Hippocampal formation (tissue), 2 donors: ENCODE measurements at places on chromosomes 6 and 20.

GRCh38 chr6:43840490-43841218 lies 70.6 kb downstream of the VEGFA start:
- no peak for DNase-seq

DNA sequence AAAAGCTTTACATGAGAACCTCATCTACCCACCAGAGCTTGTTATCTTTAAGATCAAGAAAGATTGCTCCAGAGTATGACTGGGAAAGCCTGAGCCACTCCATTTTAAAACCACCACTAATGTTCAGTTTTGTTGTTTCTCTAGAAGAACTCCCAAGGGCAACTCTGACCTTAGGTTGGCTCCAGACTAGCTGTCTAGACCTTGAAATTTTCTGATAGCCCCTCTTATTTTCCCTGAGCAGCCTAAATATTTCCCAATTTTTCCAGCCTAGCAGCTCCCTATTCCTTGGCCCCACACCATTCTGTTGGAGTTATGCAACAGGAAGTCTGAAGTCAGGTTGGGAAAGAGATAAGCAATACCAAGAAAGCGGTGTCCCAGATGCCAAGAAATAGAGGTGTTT lies 84.6 kb upstream of the TCF21 start:
- DNase-seq = no peak

- no peak for DNase-seq
These were observed 2.2 kb downstream of the FBXL4 start for GRCh38 chr6:98945311-98946115.

- DNase-seq = no peak
These were observed 30.6 kb downstream of the FAM229B start for GRCh38 chr6:112118034-112118433.

DNA sequence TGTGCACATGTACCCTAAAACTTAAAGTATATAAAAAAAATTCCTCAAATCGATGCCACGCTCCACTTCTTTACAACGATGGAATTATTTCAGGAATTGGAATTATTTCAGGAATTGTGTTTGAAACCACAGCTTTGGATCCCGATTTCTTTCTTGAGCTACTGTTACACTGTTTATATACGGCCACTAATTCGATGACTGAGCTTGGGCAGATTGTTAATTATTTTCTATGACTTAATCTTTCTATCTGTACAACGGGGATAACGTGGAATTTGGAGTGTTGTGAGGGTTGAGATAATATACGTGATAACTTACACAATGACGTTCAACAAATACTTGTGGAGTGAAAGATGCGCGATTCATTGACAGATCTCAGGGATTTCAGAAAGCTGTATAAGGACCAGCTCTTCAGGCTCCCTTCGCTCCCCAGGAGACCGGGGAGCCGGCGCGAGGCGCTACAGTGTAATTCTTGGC lies 171.3 kb downstream of the SLC16A10 start:
- no peak for DNase-seq

GRCh38 chr20:50274570-50275430 lies 84.2 kb downstream of the CEBPB start:
- DNase-seq = peak; percentile 16

DNA sequence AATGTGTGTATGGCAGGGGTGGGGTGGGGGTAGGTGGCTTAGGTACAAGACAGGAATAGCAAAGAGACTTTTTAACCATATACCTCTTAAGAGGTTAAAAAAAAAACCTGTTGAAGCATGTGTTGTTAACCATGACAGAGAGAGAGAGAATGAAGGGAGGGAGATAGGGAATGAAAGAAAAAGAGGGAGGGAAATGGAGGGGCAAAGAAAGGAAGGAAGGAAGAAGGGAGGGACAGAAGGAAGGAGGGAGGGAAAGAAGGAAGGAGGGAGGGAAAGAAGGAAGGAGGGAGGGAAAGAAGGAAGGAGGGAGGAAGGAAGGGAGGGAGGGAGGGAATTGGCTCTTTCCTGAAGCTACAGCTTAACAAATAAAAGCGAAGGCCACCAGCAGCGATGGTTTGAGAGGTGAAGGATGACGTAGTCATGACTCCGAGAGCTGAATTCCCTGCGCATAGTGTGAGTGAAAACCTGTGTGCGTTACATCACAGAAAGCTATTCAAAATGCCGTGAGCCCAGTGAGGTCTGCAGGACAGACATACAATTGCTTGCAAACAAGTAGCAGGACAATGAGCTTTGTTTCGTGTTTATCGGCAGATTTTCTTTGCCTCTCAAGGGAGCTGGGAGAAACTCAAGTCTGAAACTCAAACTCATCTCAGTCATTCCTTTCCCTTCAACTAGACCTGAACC lies 88.6 kb upstream of the NEDD9 start:
- DNase-seq = no peak

DNA sequence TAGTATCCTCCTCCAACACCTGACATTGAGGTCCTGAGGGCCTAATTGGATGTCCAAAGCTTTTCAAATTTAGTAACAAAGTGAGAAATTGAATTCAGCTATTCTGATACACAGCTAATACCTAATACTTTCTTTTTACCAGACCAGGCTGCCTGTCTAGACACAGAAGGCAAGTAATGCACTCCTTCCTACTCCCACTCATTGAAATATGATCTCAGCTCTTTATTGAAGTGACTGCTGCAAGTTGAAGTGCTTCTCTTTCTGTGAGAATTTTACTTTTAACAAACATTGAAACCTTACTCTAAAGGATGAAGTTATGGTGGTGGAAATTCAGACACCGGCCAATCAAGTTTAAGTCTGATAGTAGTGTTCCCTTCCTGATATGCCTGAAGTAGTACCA lies 90.8 kb upstream of the OGFRL1 start:
- DNase-seq = no peak

DNA sequence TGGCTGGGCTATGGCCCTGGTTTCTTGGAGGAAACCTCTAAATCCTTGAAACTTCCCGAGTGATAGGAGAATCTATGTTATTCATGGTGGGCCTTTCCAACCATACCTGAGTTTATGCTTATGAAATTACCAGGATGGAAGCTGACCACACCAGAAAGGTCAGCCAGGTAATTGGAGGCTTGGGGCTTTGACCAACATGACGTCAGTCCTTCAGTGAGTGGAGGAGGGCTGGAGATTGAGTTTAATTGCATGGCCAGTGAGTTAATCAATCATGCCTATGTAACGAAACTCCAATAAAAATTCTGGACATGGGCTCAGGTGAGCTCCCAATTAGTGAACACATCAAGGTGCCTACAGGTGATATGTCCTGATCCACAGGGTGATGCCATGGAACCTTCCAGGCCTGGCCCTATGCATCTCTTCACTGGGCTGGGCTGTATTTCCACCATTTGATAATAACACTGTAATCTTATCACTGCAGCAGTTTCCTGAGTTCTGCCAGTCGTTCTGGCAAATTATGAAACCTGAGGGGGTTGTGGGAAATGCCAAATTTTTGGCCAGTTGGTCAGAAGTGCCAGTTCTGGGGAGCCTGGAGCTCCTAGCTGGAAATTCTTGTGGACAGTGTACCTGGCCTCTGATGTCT lies 106.5 kb downstream of the CDH26 start:
- DNase-seq = no peak

DNA sequence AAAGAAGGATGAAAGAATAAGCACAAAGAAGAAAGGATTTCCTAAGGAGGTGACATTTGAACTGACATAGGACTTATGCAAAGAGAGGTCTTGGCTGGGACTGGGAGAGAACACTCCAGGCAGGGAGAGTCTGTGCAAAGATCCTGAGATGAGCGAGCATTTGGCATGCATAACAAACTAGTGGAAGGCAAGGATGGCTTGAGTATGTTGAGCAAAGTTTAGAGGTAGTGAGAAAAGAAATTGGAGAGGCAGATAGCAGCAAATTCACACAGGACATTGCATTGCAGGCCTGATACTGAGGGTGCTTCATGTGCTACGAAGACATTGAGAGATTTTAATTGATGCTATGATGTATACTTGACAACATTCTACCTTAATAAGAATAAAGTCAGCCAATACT lies 237.8 kb downstream of the ZNF217 start:
- DNase-seq = no peak

DNA sequence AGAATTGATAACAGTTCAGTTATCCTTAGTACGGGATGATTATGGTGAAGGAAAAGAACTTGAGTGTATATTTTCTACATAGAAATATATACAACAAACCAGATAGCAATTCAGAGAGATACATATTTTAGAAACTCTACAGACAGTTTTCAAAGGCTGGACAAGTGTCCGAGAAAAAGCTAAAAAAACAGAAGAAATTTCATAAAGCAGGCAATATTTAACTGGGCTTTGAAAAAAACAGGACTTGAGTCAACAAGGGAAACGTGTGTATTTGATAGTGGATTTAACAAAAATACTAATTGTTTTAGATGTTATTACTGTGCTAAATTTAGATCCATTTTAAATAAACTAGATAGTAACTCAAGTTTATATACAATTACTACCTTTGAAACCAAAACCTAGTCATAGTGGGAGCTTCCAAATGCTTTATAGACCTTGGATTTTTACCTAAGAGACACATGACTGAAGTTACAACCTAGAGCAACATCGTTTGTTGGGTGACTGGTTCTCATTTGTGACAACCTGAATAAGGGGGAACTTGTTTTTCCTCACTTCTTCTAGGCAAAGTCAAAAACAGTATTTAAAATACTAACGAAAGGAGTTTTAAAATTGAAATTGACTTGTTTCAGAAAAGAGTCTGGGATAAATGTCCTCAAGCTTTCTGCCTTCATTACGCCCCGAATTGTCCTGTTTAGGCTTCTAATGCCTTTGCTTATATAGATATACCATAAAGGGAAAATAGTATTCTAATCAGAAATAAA lies 116.7 kb upstream of the PRSS16 start:
- no peak for DNase-seq

DNA sequence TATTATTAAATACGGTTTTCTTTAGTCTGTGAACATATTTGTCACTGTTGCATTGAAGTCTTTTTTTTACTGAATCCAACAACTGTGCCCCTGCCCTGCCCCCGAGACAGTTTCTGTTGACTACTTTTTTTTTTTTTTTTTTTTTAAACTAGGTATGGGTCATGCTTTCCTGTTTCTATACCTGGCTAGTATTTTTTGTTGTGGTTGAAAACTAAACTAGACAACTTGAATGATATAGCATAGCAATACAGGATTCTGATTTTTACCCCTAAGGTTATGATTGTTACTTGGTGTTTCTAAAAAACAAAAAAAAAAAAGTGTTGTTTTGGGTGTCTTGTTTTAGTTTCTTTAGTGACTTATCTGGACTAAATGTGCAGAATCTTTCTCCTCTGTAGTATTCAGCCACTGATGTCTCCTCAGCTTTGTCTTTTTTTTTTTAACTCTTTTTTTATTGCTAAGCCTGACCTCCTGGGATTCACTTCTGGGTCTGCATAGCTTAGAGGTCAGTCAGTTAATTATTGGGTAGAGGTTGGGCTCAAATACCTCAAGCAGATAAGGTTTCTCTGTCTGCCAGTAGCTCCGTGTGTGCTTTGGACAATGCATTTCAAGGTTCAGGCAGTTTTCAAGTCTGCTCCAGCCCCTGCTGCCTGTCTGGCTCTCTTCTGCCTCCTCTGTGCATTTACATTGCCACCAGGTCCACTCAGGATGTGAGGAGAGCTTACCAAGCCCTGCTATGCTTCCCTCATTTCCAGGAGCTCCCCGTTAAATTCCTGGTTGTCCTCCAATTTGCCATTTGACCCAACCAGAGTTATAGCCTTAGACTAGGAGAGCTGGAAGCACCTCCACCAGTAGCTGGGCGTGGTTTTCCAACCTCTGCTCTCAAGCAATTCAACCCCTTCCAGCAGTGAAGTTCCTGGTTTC lies 91.4 kb downstream of the SYNDIG1 start:
- no peak for DNase-seq

GRCh38 chr20:50690650-50691572 lies at the start of gene RIPOR3:
TSS of gene RIPOR3 (minus strand) at chr20:50691542. CDS start at chr20:50691128, 414 bp downstream.
- DNase-seq = no peak
